ENCODE measurements at places on chromosomes 5 and 9.

GRCh38 chr5:96113170-96113939, 151.7 kb upstream of the ELL2 start:
- no peak for DNase-seq

- no peak for DNase-seq
Observed at GRCh38 chr5:66329078-66329477, 185.0 kb downstream of the SREK1 start.

GRCh38 chr5:176608142-176608705, 1.7 kb downstream of the GPRIN1 start:
- no peak for DNase-seq

DNA sequence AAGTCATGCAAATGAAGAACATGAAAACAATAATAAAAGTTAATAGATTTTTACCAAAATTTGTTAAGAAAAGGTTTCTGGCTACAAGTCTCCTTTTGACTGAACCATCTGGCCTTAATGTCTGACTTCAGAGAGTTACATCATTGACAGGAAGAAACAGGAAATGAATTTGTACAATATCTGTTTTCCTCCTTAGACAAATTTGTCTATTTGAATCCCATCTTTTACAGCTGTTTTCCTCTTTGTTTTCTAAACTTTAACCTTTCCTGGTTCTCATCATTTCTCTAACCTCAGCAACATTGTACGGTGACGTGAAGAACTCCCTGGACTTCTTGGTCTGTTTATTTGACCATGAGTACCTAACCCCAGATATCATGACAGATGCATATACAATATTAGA, 567.5 kb upstream of the RIOK2 start:
- DNase-seq, result no peak

DNA sequence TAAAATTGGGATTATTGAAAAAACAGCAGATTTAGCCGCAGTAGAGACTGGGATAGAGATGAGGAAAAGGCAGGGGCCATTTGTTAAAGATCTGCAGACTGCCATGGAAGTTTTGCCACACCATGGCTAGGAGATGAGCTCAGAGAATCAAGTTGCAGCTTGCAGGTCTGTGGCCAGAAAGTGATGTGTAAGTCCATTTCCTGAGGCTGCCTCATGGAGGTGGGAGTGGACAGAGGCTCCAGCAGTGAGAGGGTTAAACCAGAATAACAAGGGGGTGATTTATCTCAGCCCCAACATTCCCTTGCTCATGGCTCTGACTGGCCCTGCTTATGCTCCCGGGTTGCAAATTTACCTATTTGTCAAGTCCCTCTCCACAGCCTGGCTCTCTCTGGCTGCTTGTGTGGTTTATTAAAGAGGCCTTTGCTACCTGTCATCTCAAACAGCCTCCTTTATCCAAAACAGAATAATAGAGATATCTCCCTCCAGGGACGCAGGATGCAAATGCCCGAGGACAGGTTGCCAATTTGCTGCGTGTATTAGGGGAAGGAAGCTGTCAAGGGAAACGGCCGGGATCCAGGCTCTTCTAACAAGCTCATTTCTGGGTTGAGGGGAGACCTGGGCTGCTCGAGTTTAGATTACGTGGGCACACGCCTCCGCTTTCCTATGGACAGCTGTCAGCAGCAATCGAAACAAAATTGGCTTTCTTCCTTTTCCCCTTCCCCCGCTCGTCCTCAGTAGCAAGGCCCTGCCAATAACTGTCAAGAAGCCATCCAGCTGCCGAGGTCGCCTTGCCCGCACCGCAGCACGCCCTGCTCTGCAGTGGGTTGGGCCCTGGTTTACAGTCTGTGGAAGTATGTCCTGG, 72.8 kb upstream of the PITX1 start:
- no peak for DNase-seq

- DNase-seq, result no peak
Observed at GRCh38 chr9:92706218-92706940, 36.4 kb upstream of the IPPK start.
